ENCODE measurements at places on chromosomes 6 and 20.
A peak's percentile ranks its signal among the peaks of the same experiment; 100 is the strongest.

DNA sequence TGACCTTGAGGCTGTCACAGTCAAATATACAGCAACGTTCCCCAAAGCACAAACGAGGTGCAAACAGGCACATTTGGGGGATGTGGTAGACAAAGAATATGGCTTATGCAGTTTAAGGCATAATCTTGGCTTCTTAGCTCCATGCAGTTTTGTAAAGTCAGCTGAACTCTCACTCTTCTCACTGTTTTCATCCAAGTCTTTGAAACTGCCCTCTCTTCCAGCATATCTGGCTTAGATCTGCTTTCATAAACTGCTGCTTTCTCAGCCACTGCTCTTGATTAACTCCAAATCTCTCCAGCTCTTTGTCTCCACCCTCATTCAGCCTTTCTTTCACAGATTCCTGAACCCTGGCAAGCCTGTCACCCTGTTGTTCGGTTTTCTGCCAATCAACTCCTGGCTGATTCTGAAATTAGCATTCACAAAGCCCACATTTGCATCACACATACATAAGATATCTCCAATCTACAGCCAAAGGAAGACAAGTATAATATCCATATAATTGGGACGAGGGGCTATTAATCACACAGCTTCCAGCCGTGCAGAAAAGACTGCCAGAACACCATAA lies 301.1 kb upstream of the RNF217 start:
- DNase-seq, result no peak

GRCh38 chr6:26312096-26312463 lies 52.9 kb upstream of the BTN3A2 start:
- no peak for DNase-seq

DNA sequence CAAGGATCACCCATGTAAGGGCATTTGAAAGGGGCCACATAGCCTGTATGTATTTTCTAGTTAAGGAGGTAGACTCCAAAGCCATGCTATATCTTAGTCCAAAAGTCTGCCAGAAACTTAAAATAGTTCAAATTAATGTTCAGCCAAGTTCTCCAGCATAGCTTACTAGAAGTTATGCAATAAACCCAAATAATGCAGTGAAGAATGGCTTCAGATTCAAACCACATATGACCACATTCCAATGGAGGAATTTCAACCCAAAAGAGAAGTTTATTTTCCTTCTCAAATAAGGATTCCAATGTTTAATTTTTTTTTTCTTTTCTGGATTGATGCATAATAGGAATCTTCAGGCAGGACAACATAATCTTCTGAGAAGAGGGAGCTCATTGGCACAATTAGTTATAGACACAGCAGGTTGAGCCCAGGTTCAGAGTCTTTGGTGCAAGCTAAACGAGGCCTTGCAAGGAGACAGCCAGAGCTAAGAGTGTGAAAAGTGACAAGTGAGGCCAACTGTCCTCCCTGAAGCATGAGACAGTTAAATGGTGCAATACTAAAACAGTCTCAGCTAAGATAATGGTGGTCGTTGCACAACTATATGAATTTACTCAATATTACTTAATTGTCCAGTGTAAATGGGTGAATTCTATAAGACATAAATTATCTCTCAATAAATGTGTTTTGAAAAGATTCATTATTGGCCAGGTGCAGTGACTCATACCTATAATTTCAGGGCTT lies 598.8 kb upstream of the CDH4 start:
- peak; percentile 51 for DNase-seq

DNA sequence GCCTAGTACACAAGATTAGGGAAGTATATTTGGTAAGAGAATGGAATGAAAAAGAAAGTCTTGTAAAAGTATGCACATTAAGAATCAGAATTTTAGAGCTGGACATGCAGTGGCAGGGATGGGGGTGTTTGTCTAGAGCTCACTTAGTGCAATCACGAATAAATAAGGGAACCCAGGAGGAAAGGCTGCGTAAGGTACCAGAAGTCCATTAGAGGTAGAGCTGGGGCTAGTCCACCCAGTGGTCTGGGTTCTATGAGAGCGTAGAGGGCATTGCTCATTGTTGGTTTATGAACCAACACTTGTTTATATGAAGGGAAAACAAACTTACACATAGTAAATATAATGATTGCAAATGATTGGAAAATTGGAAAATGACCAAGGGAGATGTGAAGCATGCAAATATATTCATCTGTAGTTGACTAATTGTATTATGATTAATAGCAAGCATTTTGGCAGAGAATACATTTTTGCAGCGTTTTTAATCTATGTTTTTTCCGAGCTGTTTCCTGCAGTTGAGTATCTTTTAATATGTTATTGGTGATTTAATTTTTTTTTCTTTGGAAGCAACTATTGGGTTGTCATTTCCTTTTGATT lies 3.2 kb downstream of the CDC40 start:
- no peak for DNase-seq

GRCh38 chr6:165468340-165469235 lies 159.2 kb upstream of the C6orf118 start:
- peak; percentile 17 for DNase-seq

- peak; percentile 55 for DNase-seq
Measured at GRCh38 chr6:42046464-42047212, 3.7 kb upstream of the TAF8 start.

- no peak for DNase-seq
Measured at GRCh38 chr6:134015719-134016557, 36.5 kb downstream of the SLC2A12 start.

DNA sequence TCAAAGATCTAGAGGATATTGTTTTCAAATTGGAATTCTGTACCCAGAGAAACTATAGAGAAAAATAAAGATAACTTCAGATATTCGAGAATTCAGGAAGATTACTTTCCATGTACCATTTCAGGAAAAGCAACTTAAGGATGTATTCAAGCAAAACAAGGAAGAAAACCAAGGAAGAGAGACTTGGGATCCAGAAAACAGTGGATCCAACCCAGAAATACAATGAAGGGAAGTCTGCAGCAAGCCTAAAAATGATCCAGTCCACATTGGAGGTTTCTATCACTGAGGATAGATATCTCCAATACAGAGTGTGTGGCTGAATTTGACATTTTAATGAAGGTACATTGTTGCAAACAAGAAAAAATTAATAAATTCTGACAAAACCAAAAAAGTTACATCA lies 201.0 kb downstream of the EYA2 start:
- no peak for DNase-seq

DNA sequence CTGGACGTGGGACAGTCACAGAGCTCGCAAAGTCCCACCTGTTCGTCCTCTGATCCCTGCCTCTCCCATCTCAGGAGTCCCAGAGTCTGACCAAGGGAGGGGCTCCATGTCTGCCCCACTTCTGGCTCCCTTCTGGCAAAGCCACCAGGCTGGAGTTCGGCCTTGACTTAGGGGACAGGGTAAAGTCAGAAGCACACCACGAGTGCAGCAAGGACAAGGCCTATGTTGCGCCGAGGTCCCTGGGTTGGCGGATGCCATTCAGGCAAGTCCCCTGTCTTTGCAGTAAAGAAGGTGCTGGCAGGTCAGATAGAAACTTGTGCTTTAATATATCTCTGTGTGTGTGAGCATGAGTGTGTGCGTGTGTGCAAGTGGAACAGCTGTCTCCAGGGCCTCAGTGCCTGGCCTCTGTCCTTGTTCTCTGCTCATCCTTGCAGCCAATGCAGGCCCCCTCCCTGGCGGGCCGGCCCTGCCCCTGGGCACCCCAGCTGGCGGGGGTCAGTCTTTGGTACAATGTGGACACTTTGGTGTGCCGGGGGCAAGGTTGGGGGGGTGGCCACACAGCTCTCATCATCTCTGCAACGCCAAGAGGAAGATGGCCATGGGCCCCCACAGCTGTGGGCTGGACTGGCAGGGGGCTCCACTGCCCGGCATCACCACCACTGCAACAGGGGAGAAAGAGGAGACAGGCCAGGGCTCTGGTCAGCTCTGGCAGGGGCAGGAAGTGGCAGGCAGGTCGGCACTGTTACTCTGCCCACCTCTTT lies 60.7 kb downstream of the MDGA1 start:
- DNase-seq, result no peak

- DNase-seq, result no peak
Measured at GRCh38 chr6:117188627-117189201, 76.6 kb upstream of the VGLL2 start.

- DNase-seq, result no peak
Measured at GRCh38 chr6:21937466-21937865, 343.9 kb downstream of the SOX4 start.

GRCh38 chr6:119562168-119562567 lies 212.6 kb upstream of the MAN1A1 start:
- no peak for DNase-seq

GRCh38 chr20:47993035-47993755 lies 207.9 kb upstream of the SULF2 start:
- DNase-seq, result no peak

DNA sequence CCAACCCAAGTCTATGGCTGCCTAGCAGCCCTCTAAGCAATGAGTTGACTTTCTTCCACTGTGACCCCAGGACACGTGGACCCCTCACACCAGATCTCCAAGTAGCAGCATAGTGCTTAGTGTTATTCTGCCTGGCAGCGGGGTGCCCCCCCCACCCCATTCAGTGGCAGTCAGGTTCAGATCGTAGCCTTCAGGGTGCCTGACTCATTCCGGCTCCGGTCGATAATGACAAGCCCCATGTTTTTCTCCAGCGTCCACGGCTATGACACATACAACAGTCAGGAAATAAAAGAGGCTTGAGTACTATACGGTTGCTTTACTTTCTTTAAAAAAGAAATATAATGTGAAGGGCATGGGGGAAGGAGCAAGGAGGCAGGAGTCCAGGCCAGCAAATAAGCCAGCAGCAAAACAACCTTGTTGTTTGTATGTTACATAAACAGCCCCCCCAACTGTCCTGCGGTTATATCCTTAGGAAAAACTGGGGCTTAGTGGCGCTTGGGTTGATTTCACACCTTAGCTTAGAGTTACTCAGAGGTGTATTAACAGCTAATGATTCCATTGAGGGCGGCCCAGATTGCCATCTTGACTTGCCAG lies 23.1 kb downstream of the GNAS start:
- DNase-seq, result peak; percentile 76

GRCh38 chr20:21289651-21290050 lies 13.5 kb upstream of the XRN2 start:
- peak; percentile 13 for DNase-seq

DNA sequence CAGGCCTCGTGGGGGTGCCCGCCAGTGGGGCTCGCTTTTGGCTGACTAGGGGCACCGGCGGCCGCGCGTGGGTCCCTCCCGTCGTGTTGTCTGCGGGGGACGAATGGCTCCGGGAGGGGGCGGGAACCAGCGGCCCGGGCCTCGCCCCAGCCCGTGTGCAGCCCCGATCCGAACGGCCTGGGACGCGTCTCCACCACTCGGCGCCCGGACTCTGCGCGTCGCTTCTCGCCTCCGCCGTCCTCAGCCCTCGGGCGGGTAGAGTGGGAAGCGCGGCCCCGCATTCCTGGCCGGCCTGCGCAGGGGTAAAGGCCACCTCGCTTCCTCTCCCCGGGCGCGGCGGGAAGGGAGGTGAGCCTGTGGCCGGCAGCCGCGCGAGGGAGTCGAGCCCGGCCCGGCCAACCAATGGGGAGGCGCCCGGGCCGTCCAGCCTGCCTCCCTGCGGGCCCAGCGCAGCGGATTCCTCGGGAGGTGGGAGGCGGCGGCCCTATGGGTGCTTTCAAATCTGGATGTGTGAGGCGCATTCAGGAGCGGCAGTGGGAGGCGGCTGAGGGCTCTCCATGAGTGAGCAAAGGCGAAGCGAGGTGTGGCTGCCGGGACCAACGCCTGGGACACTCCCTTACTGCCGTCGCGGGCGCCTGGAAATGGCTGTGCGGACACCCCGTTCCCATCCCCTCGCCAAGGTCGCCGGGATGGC lies 1.1 kb upstream of the ZBTB46 start:
- peak; percentile 32 for DNase-seq

DNA sequence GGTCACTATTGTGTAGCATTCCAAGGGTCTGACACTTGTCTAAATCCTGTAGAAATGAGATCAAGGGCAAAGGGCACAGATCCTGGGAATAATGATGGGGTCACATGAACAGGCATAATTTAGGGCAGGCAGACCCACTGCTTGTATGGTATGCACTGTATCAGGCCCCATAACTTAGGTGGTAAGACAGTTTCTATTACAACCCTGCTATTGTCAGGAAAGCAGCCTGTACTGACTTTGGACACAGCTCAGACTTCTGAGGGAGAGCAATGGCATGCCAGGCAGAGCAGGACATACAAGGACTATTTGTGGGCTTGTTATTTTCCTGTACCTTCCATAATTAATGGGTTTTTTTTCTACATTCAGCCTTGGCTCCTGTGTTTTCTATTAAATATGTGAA lies 286.8 kb downstream of the PKHD1 start:
- DNase-seq, result no peak

DNA sequence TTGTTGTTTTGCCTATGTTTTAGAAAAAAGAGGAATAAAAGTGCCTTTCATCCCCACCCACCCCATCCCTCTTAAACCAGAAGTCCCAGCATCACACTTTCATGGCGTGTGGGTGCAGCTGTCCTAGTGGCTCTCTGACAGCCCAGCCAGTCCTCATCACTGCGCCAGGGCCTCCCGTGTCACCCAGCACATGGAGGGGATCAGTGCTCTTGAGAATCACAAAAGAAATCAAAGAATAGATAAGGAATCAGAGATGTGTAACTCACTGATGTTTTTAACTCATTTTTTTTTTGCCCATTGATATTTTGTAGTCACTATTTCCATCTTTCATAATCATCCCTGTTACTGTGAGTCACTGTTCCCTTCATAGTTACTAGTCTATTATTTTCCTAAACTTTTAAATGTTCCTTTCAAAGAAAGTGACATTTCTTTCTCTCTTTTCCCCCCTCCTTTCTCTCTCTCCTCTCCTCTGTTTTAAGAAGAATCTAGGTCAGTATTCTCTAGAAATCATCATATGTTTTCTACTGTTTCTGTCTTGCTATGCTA lies 78.6 kb downstream of the AIG1 start:
- DNase-seq, result no peak

DNA sequence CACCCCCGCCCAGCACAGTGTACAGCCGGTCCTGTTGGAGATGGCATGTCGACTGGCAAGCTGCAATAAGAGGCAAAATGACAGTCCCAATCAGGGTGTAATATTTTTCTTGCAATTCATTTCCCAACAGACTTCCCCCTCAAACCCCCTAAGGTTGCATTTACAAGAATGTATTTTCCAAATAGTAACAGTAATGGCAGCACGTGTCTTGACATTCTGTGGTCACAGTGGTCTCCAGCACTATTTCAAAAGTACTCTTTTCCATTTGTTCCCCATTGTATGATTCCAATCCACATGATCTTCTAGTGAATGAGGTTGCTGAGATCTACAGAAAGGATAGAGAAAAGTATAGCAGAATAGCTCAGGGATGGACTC lies 97.8 kb upstream of the CARMIL1 start:
- DNase-seq, result no peak

DNA sequence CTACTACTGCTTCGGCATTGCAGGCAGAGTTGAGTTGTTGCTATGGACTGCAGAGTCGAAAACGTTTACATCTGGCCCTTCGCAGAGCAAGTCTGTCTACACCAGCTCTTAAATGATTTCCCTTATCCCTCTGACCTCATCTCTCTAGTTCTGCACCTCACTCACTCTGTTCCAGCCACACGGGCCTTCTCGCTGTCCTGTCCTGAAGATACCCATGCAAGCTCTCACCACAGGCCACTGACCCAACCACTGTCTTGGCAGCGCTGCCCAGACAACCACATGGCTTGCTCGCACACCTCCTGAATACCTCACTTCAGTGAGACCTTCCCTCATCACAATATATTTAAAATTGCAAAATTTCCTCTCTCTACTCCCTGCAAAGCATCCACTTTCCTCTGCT lies 31.4 kb downstream of the B4GALT5 start:
- DNase-seq, result no peak

GRCh38 chr6:24910331-24910960 lies 25.3 kb downstream of the RIPOR2 start:
- no peak for DNase-seq

Data from fibroblast of lung (primary cell).